ENCODE measurements at places on chromosomes 4 and X.

GRCh38 chr4:110058677-110059076 is 139.7 kb downstream of the ELOVL6 start:
- no peak for DNase-seq

DNA sequence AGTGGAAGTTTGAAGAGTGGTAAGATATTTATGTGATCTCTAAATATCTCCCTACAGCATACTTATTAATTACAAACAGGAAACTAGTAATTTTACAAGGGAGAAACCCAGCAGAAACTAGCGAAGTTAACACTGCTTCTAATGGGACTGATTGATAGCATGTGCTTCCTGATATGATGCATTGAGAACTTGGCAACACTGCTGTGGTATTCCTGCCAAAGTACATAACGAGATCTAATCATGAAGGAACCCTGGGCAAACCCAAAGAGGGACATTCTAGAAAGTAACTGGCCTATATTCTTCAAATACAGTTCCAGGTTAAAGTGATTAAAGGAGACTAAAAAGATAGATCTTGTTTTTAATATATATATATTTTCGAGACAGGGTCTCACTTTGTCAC is 4.6 kb upstream of the GPR34 start:
- DNase-seq = no peak

DNA sequence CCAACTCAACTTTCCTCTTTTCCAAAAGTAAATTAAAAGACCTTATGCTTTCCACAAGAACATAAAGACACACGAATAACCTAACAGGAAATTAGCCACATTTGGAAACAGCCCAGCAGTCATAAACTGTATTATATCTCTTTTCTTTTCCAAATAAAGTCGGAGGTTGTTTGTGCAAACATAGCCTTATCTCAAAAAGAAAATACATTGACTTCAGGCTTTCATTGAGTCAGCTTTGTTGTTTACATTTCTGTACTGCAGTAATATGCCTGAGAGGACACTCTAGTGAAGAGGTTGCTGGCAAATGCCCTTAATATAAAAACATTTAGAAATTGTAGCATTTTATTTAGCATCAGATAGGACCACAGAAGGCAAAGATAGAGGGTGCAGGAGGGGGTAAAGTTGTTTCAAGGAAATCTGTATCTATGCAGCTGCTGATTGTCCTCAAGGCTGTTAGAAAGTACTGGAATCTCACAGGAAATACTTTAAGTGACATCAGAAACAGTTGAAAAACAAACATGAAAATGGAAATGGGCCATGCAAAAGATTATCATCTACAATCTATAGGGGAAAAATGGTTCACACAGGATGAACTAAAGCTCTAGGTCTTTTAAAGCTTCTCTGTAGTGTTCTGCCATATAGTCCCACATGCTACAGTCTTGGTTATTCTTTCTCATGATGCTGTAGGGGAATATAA is 14.5 kb downstream of the LNX1 start:
- DNase-seq = no peak

DNA sequence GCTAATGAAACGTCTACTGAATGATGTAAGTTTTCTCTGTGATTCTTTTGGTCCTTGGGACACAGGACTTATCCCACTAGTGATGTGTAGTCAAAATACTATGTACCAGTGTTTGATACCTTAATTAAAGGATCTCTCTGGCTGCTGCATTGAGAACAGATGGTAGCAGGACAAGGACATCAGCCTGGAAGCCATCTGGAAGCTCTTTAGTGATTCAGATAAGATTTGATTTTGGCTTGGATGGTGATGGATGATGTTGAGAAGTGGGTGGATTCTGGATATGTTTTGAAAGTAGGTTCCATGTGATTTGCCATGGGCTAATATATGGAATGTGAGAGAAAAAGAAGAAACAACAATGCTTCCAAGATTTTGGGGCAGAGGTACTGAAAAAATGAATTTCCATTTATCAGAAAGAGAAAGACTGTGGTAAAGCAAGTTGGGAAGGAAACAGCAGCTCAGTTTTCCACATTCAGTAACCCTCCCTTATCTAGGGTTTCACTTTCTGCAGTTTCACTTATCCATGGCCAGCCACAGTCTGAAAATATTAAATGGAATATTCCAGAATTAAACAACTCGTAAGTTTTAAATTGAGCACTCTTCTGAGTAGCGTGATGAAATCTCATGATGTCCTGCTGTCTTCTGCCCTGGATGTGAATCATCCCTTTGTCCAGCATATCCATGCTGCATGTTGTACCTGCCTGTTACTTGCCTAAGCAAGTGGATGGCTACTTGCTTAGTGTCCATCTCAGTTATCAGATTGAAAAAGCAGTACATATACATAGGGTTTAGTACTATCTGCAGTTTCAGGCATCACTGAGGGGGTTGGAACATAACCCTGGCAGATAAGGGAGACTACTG is 15.6 kb downstream of the CD38 start:
- no peak for DNase-seq

- no peak for DNase-seq
Measured at GRCh38 chrX:39189431-39189830, 388.2 kb downstream of the MID1IP1 start.

DNA sequence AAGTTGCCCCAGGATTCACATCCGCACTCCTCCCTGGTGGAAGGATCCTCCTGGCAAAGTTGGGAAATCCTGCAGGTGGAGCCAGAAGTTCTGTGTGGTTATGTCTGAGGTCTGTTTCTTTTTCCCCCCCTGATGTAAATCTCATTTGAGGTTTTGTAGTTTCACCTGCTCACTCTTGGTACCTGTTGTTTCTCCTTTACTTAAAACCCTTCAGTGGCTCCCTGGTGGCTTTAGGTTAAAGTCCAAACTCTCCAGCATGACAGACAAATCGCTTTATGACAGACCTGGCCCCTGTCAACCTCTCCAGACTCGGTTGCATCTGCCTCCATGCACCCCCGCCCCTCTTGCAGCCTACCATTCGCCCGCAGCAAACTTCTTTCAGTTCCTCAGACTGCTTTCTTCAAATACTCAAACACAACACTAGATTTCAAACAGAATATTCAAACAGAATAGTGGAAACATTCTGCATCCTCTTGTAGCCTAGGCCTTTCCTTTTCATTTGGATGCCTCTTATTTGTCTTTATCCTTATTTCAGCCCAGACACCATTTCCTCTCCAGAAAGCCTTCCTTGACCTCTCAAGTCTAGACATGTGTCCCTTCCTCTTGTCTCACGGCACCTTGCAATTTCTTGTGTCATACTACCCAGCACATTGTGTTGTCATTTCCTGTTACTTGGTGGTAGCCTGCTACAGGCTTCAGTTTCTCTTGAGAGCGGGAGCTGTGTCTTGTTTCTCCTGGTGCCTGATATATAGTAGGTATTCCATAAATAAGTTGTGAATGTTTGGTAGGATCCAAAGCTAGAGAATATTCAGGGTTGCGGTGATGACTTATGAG is 24.8 kb downstream of the IL13RA1 start:
- no peak for DNase-seq

- DNase-seq = no peak
Measured at GRCh38 chr4:165369522-165369921, 9.3 kb upstream of the CPE start.

- no peak for DNase-seq
Measured at GRCh38 chr4:52883183-52883621, 21.1 kb downstream of the RASL11B start.
